ENCODE measurements at places on chromosomes 6 and 20.
A peak's percentile ranks its signal among the peaks of the same experiment; 100 is the strongest.

- no peak for DNase-seq
These were observed 92.6 kb upstream of the AGPAT4 start for GRCh38 chr6:161366301-161366923.

DNA sequence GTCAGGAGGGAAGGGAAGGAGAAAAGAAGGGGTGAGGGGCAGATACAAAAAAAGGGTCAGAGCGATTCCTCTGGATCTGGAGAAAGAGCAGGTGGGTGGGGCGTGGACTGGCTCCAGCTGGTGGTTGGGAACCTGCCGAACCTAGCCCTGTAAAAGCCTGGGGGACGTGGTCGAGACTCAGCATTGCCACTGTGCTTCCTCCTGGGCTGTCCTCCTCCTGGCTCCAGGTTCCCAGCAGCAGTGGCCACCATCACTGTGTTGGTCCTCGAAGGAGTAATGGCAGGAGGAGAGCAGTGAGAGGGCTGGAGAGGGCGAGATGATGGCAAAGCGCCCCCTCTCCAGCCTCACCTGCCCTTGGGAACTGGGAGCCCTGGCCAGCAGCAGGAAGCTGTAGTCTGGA, 3.5 kb upstream of the RAET1L start:
- no peak for DNase-seq

DNA sequence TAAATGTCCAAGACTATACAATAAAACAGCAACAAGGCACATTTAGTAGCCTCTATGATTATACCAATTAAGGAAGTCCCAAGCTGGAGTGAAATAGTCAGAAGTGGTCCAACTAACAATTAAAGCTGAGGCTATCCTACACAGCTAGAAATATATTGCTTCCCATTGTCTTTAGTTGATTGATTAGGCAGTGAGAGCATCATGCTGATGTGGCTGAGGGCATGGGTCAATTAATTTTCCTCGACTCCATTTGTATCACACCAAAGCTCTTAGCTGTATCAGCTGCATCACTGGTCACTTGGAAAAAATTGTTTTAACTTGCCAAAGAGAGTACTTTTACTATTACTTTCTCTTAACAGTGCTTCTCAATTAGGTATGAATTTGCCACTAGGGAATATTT, 328.7 kb upstream of the NT5E start:
- no peak for DNase-seq

GRCh38 chr20:47059536-47059935, 164.9 kb downstream of the EYA2 start:
- no peak for DNase-seq

GRCh38 chr20:49377326-49377725, 99.5 kb upstream of the ZNFX1 start:
- DNase-seq = no peak

- DNase-seq = no peak
These were observed 49.6 kb downstream of the DSTN start for GRCh38 chr20:17619351-17620093.

DNA sequence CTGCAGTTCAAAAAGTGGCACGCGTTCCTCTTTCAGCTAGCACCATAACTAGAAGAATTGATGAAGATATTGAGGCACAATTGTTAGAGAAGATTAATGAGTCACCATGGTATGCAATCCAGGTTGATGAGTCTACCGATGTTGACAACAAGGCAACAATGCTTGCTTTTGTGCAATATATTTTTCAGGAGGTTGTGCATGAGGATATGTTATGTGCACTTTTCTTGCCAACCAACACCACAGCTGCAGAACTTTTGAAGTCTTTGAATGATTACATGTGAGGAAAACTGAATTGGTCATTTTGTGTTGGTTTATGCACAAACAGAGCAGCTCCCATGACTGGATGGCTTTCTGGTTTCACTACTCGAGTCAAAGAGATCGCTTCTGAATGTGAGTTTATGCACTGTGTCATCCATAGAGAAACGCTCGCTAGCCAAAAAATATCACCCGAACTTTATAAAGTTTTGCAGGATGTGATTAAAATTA, 129.3 kb upstream of the SLC24A3 start:
- no peak for DNase-seq

DNA sequence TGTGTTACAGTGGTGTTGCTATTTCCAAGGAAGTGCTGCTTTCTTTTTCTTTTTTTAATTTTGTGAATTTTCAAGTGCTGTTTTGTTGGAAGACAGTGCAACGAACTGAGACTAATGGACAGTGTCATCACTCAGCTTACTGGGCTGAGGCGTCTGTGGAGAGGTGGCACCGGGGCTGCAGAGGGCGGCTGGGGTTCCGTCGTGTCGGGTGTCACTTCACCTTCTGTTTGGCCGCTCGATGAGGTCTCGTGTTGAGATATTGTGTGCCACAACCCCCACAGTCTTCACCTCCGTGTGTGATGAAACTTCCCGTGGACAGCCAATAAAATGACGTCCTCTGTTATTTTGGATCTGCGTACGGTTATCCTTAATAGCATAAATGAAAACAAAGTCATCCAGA, 149.4 kb upstream of the SNX9 start:
- no peak for DNase-seq

- DNase-seq = no peak
These were observed 320.5 kb downstream of the MMUT start for GRCh38 chr6:49142421-49143151.

DNA sequence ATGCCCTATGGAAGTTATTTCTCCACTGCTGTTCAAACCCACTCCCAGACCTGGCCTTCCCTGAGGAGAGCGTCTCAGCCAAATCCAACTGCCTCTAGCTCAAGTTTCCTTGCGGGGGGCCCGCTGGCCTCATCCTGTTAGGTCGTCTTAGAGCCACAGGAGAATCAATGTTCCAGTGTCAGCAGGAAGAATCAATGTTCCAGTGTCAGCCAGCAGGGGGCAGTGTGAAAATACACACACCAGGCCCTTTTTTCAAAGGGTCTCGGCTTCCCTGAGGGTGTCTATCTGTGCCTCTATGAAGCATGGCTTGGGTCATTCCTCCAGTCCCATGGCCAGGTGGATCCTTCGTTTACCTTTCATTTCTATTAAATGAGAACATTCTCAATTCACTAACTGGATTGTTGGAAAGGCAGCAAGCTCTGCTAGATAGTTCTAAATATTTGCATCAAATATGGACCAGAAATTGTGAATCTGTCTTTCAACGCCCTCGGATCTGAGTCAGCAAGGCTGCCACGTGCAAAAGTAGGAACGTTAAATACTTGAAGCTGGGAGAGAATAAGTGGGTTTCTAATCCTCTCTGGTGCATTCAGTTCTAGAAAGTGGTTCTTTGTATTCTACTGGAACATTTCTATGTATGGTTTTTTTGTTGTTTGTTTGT, 19.2 kb downstream of the PRND start:
- peak; percentile 32 for DNase-seq

GRCh38 chr6:88428068-88428467, 261.9 kb upstream of the CNR1 start:
- DNase-seq = no peak

DNA sequence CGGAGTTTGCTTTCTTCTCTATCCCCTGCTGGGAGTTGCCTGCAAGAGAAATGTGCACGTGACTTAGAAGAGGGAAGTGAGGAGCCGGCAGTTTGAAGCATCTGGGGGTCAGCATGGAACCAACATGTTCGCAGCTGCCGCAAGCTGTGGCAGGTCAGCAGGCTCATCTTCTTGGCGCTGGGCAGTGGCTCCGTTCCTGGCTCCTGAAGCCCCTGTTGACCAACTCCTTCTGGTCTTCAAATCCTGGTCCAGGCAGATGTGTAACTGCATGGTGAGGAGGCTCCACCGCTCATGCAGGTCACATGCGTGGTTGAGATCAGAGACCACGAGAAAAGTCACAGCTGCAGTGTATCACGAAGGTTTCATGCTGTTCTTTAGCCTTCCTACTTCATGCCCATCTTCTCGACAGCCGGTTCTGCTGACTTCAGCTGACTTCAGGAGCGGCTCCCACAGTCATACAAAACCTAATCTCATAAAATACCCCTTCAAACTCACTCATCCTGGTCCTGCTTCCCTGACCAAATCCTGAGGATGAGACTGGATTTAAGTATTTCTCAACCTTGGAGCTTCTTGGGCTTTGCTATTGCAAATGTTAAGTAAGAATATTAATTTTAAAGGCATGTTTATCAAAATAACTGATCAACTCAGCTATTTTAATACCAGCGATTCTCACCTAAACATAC, 44.9 kb upstream of the BCAS1 start:
- no peak for DNase-seq

- DNase-seq = no peak
These were observed 116.2 kb downstream of the GMDS start for GRCh38 chr6:2129182-2129621.

GRCh38 chr20:7410150-7410549, 530.1 kb downstream of the HAO1 start:
- no peak for DNase-seq

- no peak for DNase-seq
These were observed 63.4 kb upstream of the MAP3K7 start for GRCh38 chr6:90650041-90650940.

DNA sequence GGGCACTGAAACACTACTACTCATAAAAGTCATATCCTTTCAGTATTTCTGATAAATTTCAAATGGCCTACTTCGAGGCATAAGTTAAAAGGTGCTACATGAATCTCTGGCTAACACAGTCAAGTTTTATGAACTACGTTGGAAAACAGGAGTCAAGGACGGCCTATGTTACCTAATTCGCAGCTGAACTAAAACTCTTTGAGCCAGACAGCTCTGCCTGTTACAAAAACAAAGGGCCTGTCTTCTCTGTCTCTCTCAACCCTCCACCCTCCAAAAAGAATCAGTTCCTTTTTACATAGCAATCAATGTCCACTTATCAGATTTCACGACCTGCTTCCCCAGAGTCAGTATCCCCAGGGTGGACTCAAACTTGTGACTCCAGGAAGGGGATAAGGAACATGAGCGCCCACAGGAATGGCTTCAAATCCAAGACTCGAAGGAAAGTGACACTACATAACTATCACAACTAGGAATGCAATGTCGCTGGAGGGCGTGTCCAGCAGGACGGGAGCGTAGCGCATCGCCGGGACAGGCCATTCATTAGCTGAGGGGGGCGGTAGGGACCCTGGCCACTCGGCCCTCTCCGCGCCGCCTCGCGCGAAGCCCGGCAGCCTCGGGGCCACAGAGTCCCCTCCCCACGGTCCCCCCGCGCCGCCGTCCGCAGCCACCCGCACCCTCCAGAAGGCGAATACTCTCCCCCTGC, 591 bp downstream of the IBTK start:
- DNase-seq = peak; percentile 38

DNA sequence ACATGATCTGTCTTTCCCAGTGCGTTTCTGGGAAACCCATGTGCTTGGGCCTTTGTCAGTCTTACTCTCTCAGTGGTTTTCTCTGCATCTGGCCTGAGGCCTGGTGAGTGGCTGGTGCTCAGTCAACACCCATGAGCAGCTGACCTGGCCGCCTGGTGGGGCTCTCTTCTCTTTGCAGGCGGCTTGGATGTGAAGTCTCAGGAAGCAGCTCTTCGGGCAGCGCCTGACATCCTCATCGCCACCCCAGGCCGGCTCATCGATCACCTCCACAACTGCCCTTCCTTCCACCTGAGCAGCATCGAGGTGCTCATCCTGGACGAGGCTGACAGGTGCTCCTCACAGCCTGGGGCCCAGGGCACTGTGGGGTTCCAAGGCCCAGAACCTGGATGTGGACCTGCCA, 10.8 kb downstream of the DDX27 start:
- no peak for DNase-seq

DNA sequence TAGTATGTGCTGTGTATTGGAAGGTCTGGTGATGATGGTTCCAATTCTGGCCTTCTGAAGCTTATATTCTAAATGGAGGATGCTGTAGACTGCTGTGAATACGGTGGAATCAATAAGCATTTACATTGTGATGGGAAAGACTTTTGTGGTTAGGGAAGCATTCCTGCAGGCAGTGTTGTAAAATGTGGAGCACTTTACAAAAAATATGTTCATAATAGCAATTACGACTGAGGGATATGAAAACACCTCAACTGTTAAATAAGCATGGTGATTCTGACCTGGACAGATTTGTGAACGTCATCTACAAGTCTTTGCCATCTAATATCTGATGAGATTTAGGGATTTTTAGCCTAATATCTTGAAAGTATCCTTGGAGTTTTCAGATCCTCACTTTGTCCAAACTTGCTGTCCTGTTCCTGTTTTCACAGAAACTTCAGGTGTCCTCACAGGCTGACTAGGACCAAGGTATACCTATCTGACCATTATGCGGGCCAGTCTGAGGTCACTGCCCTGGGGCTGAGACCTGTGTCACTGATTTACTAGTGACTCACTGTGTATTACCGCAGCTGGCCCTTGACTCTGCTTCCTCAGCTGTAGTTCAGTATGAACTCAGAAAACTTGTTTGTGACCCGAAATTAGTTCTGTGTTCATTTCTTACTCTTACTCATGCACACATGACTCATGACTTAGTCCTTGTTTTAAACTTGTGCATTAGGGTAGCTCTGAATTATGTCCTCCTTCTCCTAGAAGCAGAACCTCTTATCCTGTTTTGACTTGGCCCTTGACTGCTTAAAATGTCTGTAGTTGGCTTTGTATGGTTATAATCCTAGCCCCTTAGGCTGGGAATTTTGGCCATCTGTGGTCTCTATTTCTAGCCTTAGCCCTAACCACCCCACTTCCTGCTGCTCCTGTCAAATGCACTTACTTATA, 343.0 kb downstream of the CDKAL1 start:
- DNase-seq = peak; percentile 98

GRCh38 chr6:20564269-20564668, 30.0 kb downstream of the CDKAL1 start:
- no peak for DNase-seq

DNA sequence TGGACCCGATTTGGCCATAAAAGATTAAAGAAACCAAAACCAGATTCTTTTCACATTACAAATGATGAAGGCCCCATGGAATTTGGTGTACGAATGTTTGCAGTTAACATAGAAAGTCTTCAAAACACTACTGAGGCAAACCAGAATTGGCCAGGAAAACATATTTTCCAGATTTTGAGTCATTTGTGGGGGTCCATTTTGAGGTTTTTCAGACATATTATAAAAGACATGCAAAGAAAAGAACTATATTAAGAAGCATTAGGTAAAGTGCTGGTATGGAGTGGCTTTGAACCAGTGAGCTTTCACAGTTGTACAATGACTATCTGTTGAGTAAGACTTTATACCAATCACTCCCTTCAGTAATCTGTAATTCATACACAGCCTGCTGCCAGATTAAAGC, 168.9 kb upstream of the COL21A1 start:
- no peak for DNase-seq

- DNase-seq = peak; percentile 70
These were observed 86.4 kb downstream of the ADGRG6 start for GRCh38 chr6:142387997-142388815.

- DNase-seq = peak; percentile 68
These were observed 221.0 kb upstream of the SULF2 start for GRCh38 chr20:48006036-48006833.

DNA sequence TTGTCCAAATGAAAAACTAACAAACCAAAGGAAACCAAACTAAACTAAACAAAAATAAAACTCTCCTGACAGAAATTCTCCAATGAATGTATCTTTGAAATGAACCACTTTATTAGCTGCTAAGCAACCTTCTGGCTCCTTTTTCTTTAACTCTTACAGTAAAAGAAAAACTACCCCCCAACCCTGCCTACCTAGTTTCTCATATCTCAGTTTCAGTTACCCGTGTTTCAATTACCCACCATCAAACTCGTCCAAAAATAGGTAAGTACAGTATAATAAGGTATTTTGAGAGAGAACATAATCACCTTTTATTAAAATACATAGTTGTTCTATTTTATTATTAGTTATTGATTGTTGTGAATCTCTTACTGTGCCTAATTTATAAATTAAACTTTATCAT, 177.4 kb upstream of the THEMIS start:
- DNase-seq = no peak
